ENCODE measurements at places on chromosomes 1 and 21.

- DNase-seq = no peak
Observed at GRCh38 chr1:87979079-87979478, 650.4 kb downstream of the LMO4 start.

DNA sequence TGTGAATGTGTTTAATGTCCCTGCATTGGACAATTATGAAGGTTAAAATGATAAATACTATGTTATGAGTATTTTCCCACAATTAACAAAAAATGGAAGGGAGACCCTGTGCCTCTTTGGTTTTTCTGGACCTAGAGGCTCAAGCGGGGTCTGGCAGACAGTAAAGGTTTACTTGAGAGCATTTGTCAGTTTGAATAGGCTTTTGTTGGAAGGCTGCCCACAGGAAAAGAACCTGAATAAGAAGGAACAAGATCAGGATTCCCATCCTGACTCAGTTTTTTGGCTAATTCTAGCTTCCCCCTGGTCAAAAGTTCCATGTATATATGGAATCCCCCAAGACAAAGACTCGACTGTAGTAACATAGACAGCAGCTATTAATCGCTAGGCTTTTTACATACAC, 150.9 kb upstream of the JUN start:
- DNase-seq = no peak

DNA sequence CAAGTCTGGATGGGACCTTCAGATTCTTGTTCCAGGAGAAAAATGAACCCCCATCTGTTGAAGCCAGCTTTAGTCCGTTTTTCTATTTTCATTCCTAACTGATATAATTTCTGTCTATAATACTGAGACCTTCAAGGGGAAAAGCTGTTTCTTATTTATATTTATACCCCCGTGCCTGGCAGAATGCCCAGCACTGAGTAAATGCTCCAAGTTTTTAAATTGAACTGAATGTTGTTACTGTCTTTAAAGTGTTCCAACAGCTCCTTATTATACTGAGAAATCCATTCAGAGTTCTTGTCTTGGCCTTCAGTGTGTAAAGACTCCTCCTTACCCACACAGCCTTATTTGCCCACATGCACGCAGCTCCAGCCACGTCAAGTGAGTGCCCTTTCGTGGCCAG, 178.6 kb upstream of the HMGB4 start:
- DNase-seq = no peak

DNA sequence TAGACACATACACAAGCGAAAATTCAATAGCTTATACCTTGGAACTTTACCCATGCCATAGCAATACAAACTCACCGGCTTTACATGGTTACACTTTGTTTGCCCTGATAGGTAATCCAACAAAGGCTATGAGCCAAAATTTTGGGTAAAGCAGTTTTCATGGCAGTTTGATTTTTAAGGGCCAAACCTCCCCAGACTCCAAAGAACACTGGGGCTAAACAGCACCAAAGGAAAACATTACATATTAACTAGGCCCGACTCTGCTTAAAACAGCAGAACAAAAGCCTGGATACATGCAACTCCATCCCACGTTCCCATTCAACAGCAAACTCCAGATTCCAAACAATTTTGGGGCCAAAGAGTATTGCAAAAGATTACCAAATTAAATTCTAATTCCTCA, 4.4 kb upstream of the TMEM125 start:
- no peak for DNase-seq

DNA sequence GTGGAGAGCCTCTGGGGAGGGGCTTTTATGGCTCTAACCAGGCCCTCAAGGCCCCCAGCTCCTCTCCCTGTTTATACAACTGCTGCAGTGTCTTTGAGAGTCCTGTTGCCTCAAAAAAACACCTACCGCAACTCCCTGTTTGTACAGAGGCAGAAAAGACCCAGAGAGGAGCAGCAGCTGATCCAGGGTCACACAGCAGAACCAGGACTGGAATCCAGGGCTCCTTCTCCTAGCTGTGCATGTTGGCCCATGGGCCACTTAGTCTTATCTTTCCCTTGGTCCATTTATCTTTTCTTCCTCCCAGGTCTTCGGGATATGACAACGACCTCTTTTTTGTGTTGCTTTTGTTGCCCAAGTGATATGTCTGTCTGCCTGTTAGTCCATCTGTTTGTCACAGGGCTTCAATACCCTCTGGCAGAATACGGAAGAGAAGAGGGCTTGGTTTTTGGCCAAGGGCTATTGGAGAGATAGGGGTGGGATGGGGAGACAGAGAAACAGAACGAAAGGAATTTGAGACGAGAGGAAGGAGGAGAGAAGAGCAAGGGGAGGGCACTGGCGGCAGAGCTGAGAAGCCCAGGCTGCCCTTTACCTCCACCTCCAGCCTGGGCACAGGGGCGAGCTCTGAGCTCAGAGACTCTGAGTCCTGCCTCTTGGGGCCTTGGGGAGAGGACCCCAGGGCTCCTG, 33.5 kb upstream of the WASF2 start:
- DNase-seq = no peak

- no peak for DNase-seq
Observed at GRCh38 chr1:199122532-199123311, 483.9 kb downstream of the PTPRC start.

- no peak for DNase-seq
Observed at GRCh38 chr1:195462646-195463045, 1145.6 kb downstream of the KCNT2 start.
